Stimulated activated CD4-positive, alpha-beta T cell treated with anti-CD3 and anti-CD28 coated beads, TNF-alpha, amount 100 ng/mL, for 24 hours (primary cell): ENCODE measurements at places on chromosomes 2 and 18.

DNA sequence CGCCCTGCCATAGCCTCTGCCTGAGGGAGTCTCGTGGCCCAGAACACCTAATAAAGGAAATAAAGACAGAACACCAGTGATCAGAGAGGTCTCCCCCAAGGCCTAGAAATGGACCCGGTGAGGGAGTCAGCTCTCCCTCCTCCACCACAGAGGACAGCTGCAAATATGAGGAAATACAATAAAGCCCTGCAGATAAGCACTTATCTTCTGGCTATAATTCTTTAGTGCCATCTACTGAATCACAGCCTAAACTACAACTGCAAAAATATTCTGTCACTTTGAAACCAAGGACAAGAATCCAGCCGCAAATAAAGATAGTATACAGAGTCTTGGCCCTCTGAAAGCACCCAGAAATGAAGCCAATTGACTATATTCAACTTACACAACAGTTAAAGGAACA lies 42.4 kb upstream of the TACR1 start:
- DNase-seq: no peak

DNA sequence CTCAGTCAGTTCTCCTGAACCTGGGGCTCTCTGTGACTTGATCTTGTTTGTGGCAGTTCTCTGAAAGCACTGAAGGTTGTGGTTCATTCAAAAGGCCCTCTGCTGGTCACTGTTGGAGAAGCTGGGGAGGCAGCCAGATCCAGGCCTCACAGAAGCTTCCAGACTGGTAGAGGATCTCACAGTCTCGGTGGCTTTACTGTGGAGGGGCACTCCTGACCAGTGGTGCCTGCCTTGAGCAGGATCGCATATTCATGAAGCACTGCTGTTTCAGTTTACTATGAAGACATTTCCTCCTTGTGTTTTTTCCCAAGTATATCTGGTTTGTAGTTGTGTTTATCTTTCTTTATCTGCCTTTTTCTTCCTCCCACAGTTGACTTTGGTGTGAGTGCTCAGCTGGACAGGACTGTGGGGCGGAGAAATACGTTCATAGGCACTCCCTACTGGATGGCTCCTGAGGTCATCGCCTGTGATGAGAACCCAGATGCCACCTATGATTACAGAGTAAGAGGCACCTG lies 133.9 kb downstream of the MAP4K4 start:
- DNase-seq: peak; percentile 53

DNA sequence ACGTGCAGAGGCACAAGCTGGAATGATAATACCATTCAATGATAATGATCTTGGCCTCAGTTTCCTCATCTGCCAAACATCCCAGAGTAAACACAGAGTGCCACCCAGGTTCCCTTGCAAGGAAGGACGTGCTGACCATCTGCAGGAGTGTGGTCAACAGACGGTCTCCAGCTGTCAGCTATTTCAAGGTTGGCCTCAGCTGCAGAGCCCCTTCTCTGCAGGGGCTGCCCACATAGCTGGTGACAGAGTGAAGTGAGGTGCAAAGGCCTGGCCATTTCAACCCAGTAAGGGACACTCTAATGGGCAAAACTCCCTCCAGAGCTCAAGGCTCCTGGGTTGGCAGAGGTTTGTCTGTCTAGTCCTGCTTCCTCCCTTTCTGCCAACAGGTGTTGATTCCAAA lies 8.3 kb upstream of the WNT6 start:
- no peak for DNase-seq

GRCh38 chr2:9565436-9566153 lies 10.0 kb upstream of the ADAM17 start:
- DNase-seq: no peak

- no peak for DNase-seq
Observed at GRCh38 chr2:40118622-40119021, 333.3 kb downstream of the SLC8A1 start.

DNA sequence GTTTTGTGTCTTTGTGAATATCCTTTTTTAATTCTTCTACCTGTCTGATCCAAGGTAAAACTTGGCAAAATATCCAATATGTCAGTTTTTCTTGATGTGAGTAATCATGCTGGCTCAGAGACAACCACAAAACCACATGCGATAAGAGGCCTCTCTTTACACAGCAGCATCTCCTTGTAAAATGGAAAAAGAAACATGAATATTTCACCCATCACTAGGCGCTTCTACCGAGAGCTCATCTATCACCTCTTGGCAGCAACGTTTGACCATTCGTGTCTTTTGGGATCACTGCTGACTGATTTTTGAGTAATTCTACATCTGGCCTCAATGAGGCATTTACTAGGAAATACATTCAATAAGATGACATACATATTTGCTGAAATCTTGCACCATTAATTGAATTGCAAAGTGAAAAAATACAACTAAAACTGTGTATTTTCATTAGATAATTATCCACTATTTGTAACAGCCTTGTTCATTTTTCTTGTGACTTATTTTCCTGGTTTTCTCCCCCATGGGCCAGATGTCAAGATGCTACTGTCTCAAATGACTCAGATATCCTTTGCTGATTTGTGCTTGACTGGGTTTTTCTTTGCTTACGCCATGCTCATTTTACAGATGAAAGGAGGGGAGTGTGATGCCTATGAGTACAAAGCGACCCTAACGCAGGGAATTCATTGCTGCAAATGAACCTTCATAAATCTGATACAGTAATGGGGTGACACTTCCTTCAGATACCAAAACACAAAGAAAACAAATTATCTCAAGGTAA lies 467.5 kb downstream of the FBXO15 start:
- no peak for DNase-seq

- no peak for DNase-seq
Observed at GRCh38 chr18:77271576-77272481, 22.2 kb downstream of the GALR1 start.

DNA sequence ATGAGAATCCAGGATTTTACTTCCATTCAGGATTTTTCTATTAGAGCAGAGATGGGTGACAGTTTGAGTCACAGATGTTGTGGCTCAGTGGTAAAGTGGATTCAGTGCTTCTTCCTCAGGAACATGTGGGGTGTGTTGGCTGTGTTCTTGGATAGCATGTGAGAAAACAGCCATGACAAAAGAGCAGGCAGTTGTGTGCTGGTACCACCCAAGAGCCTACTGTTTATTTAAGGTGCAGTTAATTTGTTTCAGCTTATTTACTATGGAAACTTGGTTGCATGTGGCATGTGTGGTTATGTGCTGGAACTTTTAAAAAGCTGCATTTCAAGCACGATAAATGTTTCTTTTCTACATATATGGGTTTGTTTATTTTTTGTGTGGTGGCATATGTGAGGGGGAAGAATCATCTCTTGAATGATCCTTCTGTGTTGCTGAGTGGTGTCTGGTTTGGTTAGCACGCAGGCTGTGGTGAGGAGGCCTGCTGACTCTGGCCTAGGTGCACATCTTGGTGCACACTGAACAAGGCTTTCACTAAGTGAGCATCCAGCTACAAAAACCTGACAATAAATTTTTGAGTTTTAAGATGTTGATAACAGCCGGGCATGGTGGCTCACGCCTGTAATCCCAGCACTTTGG lies 67.3 kb downstream of the SPTBN1 start:
- DNase-seq: no peak

DNA sequence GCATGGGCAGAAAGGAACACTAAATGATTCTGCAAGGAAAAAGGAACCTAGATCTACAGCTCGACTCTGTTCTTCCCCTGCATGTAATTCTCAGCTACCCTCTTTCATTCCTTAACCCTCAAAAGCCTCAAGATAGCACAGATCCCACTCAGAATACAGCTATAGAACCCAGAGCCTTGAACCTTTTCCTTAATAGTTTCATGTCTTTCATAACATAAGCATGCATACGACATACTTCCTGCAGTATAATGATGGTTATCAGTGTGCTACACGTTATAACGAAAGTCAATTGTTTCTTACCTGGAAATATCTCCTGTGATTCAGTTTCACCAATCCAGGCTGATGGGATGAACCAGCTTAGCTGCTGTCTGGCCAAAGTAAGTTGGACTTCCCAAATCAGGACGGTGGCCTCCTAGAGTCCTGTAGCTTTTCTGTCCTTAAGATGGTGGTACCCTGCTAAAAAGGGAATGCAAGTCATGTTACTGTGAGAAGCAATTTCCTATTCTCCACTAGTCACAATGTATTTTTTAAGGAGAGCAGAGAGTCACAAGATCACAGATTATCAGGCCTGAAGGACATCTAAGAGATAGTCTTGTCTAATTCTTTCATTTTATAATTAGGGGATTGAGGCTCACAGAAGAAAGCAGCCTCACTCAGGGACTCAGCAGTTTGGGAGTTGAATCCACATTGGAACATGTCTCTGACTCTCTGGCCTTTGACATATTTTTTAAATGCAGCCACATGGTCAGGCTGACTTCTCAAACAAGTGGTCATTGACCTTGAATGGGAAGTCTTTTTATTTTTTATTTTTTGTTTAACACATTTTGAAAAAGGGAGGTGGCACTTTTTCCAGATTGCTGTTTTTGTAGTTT lies 41.8 kb downstream of the CYRIA start:
- no peak for DNase-seq

DNA sequence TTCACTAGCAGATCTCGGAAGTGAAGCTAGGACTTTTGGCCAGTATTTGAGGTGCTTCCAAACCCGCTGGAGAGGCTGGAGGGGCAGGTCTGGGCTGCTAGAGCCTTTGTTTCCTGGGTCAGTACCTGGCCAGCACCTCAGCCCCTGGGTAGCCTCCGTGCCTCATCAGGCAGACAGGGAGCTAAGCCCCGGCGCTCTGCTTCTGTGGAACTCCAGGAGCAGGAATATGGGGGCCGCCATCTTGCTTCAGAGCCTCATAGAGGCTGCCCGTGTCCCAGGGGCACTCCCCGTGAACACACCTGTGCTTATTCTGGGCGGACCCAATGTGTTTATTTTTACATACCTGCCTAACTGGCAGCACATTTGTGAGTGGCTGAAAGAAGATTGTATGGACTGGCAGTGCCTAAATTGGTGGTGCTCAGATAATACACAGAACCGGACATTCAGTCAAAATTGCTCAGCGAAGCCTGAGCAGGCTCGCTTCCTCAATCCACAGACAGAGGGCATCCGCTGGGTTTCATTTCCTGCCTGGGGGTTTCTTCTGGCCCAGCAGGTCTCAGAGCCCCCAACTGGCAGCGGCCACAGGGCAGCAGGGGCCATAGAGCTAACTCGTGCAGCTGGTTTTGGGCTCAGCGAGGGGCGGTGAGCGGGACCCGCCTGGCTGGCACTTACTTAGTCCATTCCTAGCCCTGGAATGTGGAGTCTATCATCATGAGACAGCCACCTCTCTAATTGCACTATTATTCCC lies 176.8 kb upstream of the ALKAL2 start:
- DNase-seq: no peak

DNA sequence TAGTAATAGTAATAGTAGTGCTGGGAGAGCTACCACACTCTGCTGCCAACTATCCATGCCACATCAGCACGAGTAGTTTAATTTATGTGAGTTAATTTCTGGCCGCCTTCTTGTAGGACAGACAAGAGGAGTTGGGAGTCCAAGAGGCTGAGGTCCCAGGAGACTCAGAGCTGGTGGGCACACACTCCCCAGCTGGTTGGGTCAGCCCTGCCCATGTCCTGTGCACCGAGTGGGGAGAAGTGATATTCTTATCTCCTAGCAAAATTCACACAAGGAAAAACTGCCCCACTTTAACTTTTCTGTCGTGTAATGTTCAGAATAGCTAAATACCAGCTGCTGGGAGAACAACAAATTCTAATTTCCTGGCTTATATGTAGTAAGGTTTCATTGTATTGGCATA lies 15.2 kb upstream of the MAP4K4 start:
- no peak for DNase-seq

DNA sequence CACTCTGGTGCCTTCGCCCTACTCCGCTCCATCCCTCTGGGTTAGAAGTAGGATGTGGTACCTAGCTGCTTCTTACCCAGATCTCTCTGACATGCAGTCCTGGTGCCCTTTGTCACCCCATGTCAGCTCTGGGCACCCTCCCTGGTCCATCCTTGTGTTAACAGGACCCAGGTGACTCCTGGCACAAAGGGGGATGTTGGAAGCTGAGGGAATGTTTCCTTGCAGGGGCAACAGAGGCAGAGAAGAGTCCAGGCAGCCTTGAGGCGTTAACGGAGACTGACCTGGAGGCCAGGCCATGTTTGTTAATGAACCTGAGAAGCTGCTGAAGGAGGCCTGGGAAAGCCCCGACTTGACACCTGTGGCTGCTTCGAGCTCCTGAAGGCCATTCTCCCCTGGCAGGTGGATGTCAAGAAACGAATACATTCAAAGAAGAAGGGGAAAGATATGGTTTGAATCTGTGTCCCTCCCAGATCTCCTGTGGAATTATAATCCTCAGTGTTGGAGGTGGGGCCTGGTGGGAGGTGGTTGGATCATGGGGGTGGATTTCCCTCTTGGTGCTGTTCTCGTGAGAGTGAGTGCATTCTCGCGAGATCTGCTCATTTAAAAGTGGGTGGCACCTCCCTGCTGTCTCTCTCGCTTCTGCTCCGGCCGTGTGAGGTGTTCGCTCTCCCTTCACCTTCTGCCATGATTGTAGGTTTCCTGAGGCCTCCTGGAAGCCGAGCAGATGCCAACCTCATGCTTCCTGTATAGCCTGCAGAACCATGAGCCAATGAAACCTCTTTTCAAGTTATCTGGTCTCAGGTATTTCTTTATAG lies 31.4 kb downstream of the NPPC start:
- no peak for DNase-seq

- DNase-seq: no peak
Observed at GRCh38 chr2:100422320-100423055, 5.0 kb upstream of the CHST10 start.

- DNase-seq: no peak
Observed at GRCh38 chr18:519019-519879, 18.7 kb upstream of the COLEC12 start.

DNA sequence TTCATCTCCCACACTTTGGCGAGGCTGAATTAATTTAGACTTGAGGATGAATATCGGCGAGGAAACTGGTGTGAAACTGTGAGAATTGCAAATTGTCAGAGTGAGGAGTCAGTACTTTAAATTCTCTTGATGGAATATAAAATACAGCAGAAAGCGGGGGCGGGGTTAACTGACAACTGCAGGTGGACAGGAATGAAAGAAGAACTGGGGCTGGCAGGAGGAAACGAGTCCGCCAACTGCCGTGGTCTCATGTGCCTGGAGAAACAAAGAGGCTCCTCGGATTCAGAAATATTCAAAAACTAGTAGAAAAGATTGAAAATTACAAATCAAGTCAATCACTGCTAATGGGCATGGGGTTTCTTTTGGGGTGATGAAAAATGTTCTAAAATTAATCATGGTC lies 44.3 kb downstream of the MOGAT1 start:
- DNase-seq: no peak

- DNase-seq: no peak
Observed at GRCh38 chr18:68735483-68736343, 20.8 kb upstream of the TMX3 start.

DNA sequence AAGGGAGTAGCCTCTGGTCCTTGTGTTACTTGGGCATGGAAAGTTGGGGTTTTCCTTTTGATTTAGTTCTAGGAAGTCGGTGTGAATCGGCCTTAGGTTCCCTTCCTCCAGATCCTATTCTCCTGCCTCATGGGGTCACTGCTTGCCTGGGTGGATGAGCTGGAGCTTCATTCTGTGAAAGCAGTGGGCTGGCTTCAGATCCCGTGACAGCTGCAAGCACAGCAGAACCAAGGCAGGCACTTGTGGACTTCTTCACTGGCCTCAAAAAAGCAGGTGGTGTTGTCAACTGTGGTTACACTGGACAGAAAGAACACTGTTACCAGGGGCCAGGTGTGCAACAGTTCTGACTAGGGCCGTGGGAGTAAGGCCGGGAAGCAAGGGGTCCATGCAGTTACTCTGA lies 243.4 kb downstream of the LDLRAD4 start:
- DNase-seq: no peak

- no peak for DNase-seq
Observed at GRCh38 chr2:109133746-109134145, 4.7 kb downstream of the SH3RF3 start.
